ENCODE measurements at places on chromosomes 7 and 10.

- no peak for DNase-seq
Observed at GRCh38 chr10:121131426-121132265, 280.5 kb downstream of the WDR11 start.

GRCh38 chr10:66982792-66983474 is 57.1 kb downstream of the LRRTM3 start:
- no peak for DNase-seq

DNA sequence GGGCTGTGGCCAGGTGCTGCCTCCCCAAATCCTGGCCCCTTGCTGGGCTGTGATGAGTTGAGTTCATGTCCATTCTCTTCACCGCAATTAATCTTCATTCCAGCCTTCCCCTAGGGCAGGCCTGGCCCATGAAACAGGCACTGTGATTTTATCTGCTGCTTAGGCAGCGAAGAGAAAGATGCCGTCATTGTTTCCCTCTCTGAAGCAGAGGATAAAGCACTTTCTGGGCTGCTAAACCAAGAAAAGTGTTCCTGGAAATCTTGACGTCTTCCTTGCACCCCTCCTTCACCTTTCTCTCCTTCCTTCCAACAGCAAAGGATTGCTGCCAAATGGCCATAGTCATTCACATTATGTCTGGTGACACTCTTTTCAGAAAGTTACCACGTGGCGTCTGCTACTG is 265.9 kb downstream of the ZEB1 start:
- DNase-seq: no peak

GRCh38 chr10:131134001-131134576 is 177.4 kb downstream of the TCERG1L start:
- DNase-seq: no peak

- no peak for DNase-seq
Observed at GRCh38 chr10:1216574-1217236, 160.5 kb downstream of the WDR37 start.

GRCh38 chr7:45681596-45682357 is 107.6 kb downstream of the ADCY1 start:
- no peak for DNase-seq

Data from stimulated activated CD4-positive, alpha-beta T cell treated with anti-CD3 and anti-CD28 coated beads, Interleukin-15, amount 100 ng/mL, for 1 hour (primary cell).